Lung microvascular endothelial cell (primary cell): ENCODE measurements at places on chromosomes 11 and 22.

DNA sequence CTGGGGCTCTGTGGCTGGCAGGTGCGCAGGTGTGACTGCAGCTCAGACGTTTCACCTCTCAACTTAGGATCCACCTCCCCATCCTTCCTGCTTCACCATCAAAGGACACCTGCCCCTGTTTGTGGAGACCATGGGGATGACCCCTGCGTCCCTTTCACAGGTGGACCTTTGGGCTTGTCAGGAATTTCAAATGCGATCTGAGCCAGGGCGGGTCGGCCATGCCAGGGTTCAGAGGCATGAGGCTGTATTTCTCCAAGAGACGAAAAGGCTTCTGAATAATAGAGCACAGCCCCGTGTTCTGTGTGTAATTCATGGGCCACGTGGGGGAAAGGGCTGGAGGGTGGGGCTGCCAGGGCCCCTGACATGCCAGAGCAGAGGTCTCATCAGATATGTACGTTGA lies 668.0 kb downstream of the BRD1 start:
- DNase-seq: no peak

DNA sequence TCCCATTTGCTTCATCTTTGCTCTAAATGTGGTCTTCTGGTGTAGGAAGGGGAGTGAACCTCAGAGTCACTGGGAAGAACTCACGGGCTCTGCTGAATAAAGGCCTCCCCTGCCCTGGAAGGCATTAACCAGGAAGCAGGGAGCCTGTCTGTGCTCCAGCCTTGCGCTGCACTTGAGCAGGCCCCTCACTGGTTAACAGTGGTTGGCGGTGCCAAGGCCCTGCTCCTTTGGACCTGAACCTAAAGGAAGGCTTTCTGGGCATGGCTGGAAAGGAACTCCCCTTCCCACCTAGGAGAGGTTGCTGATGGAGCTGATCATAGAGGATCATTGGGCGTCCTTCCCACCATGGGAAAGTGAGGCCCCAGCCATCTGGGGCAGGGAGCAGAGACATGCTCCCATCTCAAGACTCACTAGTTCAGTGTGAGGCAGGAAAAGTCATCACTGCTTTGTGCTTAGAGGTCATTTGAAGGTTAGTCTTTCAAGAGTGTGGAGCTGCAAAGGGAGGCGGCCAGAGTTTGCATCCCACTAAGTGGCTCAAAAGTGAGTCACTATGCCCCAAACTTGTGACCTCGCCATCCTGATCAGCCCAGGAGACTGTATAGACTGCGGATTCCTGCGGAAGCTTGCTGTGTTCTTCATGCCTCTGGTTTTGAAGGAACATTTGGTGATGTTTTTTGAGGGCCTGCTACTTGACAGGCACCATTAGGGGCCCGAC lies 50.4 kb downstream of the DBX1 start:
- DNase-seq: peak; percentile 80

- no peak for DNase-seq
Measured at GRCh38 chr11:135004495-135004894, 592.5 kb upstream of the B3GAT1 start.

DNA sequence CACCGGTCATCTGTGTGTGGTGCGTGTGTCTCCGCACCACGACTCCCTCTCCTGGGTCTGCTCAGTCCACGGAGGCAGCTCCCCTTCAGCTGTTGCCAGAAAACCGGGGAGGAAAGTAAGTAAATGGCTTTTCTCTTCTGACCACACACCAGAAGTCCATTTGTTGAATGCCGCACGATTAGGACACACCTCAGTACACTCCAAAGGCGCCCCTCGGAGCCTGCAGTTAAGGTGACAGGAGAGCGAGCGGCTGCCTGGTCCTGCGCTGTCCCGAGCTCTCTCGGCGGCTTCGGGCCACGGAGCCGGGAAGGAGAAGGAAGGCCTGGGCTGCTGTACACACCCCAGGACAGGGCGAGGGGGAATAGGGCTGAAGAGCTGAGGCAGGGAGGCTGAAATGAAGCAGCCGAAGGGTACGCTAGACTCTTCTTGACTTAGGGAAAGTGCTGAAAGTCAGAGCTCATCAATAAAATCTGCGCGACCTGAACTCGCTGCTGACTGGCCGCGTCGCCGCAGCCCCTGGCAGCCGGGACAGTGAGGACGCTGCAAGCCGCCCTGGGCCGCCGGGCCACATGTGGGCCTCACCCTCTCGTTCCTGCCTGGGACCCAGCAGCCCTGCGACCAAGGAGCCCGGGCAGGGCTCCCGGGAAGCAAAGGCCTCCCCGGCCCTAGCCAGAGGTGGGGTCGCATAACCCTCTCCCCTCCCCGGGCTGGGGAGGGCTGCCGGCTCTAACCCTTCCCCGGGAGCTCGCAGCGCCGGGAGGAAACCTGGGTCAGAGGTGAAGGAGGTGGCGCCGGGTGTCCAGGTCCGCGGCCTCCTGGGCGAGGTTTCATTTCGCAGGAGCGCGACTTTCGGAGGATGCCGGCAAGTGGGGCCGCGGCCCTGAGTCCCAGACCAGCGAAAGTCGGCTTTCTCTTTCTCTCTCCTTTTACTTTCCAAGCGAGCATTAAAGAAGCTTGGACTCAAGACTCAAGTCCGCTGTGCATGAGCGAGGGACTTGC lies 1.6 kb upstream of the PAX6 start:
- DNase-seq: no peak

DNA sequence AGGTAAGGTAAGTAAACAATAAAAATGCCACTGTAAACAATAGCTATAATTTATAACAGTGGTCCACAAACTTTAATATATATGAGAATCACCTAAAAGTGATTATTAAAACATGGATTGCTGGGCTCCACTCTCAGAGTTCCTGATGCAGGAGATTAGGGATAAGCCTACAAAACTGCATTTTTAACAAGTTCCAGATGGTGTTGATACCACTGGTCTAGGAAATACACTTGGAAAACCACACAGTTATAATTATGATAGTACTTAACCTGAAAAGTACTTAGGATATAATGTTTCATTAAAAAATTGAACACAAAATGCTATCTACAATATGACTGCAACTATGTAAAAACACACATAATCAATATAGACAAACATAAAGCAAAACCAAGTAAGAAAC lies 20.4 kb downstream of the FCHSD2 start:
- no peak for DNase-seq

DNA sequence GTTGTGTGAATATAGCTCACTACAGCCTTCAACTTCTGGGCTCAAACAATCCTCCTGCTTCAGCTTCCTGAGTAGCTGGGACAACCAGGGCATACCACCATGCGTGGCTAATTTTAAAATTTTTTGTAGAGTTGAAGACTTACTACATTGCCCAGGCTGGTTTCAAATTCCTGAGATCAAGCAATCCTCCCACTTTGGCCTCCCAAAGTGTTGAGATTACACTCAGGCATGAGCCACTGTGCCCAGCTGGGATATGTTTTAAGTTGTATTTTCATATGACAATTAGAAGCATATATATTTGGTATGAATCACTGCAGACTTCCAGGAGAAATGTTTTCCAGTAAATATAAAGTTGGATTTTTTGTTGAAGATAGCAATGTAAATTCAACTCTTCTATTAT lies 15.4 kb downstream of the DDX10 start:
- DNase-seq: no peak

- no peak for DNase-seq
Measured at GRCh38 chr11:4118107-4118506, 23.5 kb downstream of the RRM1 start.

GRCh38 chr11:111819829-111820237 lies 51.5 kb downstream of the ALG9 start:
- DNase-seq: peak; percentile 71

- peak; percentile 16 for DNase-seq
Measured at GRCh38 chr11:34380696-34381095, 22.9 kb upstream of the ABTB2 start.
